Pancreas (tissue), 10 donors: ENCODE measurements at places on chromosomes 4 and X. TPM values are rescaled to one million over a fixed set of nuclear protein-coding genes. Genes with fewer than 3 reads are reported as not detected.

DNA sequence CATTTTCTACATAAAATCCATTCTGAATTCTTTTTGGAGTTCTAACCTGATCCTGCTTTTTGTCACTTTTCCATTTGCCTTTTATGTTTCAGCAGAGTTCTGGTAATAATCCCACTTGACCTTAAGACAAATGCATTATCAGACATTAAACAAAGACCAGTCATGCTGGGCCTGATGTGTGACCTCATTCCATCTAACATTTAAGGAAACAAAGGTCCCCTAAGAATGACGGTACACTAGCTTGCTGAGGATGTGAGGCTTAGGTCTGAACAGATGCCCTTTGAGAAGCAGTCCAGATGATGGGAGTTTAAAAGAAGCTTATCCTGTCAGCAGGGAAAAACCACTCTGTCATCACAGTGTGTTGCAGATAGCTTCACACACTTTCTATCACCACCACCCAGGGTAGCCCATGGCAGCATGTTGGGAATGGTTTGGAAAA lies 38.1 kb upstream of the PDE5A start:
- H3K27ac ChIP-seq: no peak overlapping the region
- H3K27me3 ChIP-seq: no peaks in the 10 kb centered on the region
- H3K36me3 ChIP-seq: no peaks in the 10 kb centered on the region
- no peak overlapping the region for H3K4me3 ChIP-seq
- no peak for DNase-seq

DNA sequence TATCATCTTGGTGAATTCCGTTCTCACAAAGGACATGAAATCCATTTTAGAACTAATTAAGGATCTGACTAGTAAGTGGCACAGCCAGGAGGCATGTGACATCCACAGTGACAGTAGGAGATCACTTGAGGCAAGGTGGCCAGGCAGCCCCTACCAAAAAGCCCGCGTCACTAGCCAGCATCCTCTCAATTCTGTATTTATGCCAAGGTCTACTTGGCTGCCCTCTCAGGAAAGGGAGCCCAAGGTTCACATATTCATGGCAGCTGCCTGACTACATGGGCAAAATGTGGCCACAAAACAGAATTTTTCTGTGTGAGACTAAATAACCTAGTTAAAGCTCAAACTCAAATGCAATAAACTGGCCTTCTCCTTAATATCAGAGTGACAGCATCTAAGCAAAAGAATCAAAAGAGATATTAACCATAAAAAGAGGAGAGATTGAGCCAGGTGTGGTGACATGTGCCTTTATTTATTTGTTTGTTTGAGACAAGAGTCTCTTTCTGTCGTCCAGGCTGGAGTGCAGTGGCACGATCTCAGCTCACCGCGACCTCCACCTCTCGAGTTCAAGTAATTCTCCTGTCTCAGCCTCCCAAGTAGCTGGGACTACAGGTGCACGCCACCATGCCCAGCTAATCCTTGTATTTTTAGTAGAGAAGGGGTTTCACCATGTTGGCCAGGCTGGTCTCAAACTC lies 51.5 kb downstream of the SLC9A7 start:
- no peaks in the 10 kb centered on the region for H3K27me3 ChIP-seq
- H3K4me1 ChIP-seq: no peaks in the 10 kb centered on the region
- no peak overlapping the region for H3K4me3 ChIP-seq
- no peaks in the 10 kb centered on the region for H3K36me3 ChIP-seq
- DNase-seq: no peak
- no peak overlapping the region for H3K27ac ChIP-seq

DNA sequence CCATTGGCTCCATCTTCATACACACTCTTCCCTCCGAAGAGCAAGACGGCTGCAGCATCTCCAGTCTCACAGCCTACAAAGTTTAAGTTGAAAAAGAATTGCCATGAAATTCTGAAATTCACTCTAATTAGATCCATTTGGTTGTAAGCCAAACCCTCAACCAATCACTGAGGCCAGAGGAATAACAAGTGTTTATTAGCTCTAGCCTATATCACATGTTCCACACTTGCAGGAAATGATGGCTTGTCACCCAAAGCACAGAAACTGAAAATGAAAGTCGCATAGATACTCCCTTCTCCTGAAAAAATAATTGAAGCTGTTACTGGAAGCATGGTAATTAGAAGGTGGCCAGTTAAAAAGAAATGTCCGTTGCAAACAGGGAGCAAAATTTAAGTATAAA lies 1071.8 kb downstream of the CCSER1 start:
- no peaks in the 10 kb centered on the region for H3K36me3 ChIP-seq
- H3K4me1 ChIP-seq: no peaks in the 10 kb centered on the region
- H3K27ac ChIP-seq: no peak overlapping the region
- no peak for DNase-seq
- H3K27me3 ChIP-seq: no peaks in the 10 kb centered on the region

- no peak overlapping the region for H3K27ac ChIP-seq
- H3K27me3 ChIP-seq: no peaks in the 10 kb centered on the region
- no peaks in the 10 kb centered on the region for H3K36me3 ChIP-seq
- no peak overlapping the region for H3K4me3 ChIP-seq
Measured at GRCh38 chrX:49067285-49068120, 6.3 kb downstream of the PRAF2 start.

GRCh38 chr4:98710831-98711230 lies 52.4 kb upstream of the TSPAN5 start:
- no peak overlapping the region for H3K27ac ChIP-seq
- H3K27me3 ChIP-seq: no peaks in the 10 kb centered on the region
- no peaks in the 10 kb centered on the region for H3K4me1 ChIP-seq
- no peak overlapping the region for H3K4me3 ChIP-seq
- H3K36me3 ChIP-seq: no peaks in the 10 kb centered on the region

- H3K4me1 ChIP-seq: no peaks in the 10 kb centered on the region
- H3K27me3 ChIP-seq: no peaks in the 10 kb centered on the region
- no peaks in the 10 kb centered on the region for H3K36me3 ChIP-seq
- DNase-seq: no peak
- H3K27ac ChIP-seq: no peak overlapping the region
- no peak overlapping the region for H3K4me3 ChIP-seq
Measured at GRCh38 chr4:18103876-18104605, 82.5 kb upstream of the LCORL start.

- H3K4me3 ChIP-seq: no peak overlapping the region
- no peak overlapping the region for H3K27ac ChIP-seq
- no peaks in the 10 kb centered on the region for H3K27me3 ChIP-seq
- no peaks in the 10 kb centered on the region for H3K4me1 ChIP-seq
Measured at GRCh38 chr4:121676345-121677075, 20.3 kb downstream of the ANXA5 start.

- H3K27me3 ChIP-seq: no peaks in the 10 kb centered on the region
- no peak overlapping the region for H3K27ac ChIP-seq
- no peak overlapping the region for H3K4me3 ChIP-seq
- DNase-seq: no peak
- no peaks in the 10 kb centered on the region for H3K4me1 ChIP-seq
- no peaks in the 10 kb centered on the region for H3K36me3 ChIP-seq
Measured at GRCh38 chrX:1582686-1583437, 8.5 kb upstream of the AKAP17A start.

GRCh38 chrX:133415276-133416105 lies at the start of gene GPC4:
GPC4 (minus strand) TSS chrX:133415489; CDS start chrX:133414965, 524 bp downstream.
- no peaks in the 10 kb centered on the region for H3K36me3 ChIP-seq
- H3K27ac ChIP-seq: peak within 1 kb of the TSS; percentile 69
- H3K4me3 ChIP-seq: peak within 1 kb of the TSS; percentile 34
- DNase-seq: peak; percentile 85
- H3K27me3 ChIP-seq: peaks cover 6% of the 10 kb centered on the region

- no peaks in the 10 kb centered on the region for H3K36me3 ChIP-seq
- H3K4me1 ChIP-seq: no peaks in the 10 kb centered on the region
- DNase-seq: no peak
- H3K27ac ChIP-seq: no peak overlapping the region
- H3K27me3 ChIP-seq: no peaks in the 10 kb centered on the region
Measured at GRCh38 chrX:101642093-101642492, 17.6 kb downstream of the ARMCX2 start.

Gene DCHS2
- 0.06 TPM for total RNA-seq

Gene CXorf49
- total RNA-seq: not detected

Gene CCDC110
- total RNA-seq: 25.8 TPM

Gene TLR1
- 7.8 TPM for total RNA-seq

Gene MAGEB10
- total RNA-seq: not detected

Gene PIR
- total RNA-seq: 1.5 TPM

Gene RHOXF1
- 0.28 TPM for total RNA-seq

Gene CXCL3
- total RNA-seq: 1.9 TPM

Gene NKAP
- total RNA-seq: 4.0 TPM
